ENCODE measurements at places on chromosomes 7 and 10.

- no peak for DNase-seq
Observed at GRCh38 chr7:92848851-92849250, 12.5 kb upstream of the CDK6 start.

GRCh38 chr10:100318207-100318606 lies 11.8 kb downstream of the PKD2L1 start:
- DNase-seq: no peak

DNA sequence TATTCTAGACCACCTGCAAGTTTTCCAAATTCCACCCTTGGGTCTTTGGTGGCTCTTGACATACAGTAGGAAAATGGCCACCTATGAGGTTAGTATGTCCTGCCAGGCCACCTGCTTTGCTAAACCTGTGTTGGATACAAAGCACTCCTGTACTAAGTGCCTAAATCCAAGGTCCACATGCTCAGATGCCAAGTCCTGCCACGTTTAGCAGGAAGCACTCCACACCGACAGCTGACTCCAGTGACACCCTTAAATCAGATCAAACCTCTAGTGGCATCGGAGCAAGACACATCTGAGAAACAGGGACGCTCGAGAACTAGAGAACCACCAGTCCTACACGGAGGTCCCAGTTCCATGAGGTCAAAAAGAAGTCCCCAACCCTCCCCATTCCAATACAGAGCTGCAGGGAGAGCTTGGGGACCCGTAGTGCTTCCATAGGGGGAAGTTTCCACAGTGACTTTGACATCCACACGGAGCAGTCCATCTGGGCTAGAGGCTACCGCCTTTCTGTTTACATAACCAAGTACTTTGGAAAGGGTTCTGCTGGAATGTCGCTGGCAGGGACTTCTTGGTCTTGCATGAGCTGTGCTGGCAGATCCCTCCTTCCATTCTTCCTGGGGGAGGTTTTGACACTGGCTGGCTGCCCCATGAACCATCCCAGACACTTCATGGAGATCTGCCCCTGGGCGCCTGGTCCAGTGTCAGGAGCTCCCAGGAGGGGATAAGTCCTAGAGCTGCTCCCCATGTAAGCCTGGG lies 290.6 kb downstream of the PRPF18 start:
- DNase-seq: no peak

- no peak for DNase-seq
Observed at GRCh38 chr7:84363741-84364140, 169.2 kb upstream of the SEMA3A start.

DNA sequence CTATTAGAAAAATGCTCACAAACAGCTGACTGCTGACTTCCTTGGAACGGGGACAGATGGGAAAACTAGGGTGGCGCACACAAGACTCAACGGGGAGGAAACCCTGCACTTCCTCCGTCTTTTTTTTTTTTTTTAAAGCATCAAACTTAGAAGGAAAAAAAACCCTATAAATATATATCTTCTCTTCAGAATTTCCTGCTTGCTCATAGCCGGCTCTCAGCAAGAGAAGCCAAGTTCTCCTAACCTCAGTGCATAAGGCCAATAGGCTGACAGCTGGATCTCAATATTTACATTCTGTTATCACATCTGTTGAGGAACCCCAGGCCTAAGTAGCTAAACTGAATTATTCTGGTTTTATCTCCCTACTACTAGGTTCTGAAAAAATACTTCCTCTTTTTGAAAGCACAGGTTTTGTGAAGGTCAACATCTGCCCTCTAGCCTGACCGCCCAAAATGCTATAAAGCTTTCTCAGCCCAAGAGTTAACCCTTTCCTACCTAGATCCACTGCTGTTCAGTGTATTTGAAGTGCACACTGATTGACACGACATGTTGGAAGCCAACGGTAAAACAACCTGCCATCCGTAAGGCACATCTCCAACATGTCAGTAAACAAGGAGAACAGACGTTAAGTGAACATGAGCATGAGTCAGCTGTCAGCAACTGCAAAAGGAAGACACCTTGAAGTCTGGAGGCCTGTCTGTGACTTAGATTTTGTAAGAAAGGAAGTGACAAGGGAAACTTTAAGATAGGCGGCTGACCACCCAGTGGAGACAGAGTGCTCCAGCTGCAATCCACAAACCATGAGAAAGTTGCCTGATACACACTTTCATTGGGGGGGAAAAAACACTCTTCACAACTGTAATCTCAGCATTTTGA lies 83.8 kb downstream of the EBLN1 start:
- DNase-seq: peak; percentile 11

DNA sequence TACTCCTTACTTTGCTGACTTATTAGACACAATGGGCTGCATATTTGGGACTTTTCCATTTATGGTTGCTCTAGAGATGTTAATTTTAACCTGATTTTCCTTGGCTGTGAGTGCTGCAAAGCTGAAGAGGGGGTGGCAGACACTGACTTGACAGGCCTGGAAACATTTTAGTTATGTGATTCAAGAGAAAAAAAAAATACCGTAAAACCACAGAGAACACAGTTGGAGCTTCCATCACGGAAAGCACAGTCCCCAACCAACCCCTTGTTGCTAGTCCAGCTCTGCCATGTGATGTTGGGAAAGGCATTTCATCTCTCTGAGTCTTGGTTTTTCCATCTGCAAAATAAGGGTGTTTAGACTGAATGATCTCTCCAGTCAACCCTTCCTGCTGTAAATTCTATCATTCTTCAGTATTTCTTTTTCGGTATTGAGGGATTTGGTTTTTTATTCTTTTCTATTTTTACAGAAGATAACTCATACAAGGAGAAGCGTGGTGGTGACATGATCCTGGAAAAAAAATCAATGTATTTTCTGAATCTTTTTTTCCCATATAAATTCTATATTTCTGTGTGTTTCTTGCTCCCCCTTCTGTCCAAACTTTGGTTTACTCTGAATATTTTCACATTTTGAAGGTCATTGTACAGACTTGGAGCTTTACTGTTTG lies 246.1 kb downstream of the REEP3 start:
- no peak for DNase-seq

DNA sequence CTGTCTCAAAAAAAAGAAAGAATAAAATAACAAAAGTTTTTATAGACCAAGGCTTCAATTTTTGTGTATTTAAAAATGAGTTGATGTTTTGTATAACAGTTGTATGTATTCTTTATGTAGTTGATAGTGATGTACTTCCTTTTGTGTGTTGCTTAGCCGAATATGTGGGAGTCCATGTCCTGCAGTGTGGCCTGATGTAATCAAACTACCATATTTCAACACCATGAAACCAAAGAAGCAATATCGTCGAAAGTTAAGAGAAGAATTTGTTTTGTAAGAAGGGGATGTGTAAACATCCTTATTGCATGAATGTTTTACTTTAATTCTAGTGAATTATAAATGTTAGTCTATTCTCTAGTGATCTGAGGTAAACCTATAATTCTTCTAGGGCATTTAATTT lies 56.6 kb downstream of the MPLKIP start:
- DNase-seq: peak; percentile 57

- DNase-seq: no peak
Observed at GRCh38 chr7:144830811-144831210, 5.0 kb downstream of the TPK1 start.

DNA sequence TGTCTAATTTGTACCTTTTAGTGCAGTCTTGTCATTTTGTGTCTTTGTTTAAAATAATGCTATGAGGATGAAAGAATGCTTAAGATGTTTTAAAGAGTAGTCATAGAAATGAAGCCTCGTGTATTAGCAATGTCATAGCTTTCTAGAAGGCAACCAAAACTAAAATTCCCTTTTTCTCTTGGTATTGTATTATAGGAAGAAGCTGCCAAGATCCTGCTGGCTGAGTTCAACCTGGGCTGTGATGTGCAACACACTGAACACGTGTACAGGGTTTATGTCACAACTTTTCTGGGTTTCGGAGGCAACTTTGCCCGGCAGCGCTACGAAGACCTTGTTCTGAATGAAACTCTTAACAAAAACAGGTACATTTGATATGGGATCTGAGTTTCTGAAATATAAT lies 36.2 kb downstream of the COX15 start:
- no peak for DNase-seq

- no peak for DNase-seq
Observed at GRCh38 chr10:132644527-132645246, 107.1 kb downstream of the INPP5A start.

DNA sequence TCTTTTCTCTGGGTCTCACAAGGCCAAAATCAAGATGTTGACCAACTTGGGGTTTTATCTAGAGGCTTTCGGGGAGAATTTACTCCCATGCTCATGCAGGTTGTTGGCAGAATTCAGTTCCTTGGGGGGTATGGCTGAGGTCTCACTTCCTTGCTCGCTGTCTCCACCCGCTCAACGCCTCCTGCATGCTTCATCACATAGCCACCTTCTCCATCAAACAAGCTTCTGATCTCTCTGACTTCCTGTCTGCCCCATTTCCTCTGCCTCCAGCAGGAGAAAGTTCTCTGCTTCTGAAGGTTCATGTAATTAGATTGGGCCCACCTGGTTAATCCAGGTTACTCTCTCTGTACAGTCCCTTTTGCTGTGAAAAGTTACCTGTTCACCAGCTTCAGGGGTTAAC lies 179.1 kb upstream of the FZD1 start:
- no peak for DNase-seq

DNA sequence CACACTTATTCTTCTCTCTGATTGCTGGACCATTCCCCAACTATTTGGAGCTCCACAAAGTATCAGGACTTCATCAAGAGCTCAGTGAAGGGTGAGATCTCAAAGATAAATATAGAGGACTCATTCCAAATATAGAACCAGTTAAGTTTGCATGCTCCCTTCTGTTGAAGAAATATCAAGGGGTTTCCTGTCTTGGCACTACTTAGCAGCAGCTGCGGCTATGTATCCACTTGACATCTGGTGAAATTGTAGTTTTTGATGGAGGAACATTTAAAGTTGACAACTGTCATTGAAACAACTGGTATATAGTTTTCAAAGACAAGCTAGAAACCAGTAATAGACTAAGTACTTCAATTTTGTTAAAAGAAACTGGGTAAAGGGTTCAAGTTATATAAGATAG lies 1.0 kb upstream of the SPAG6 start:
- no peak for DNase-seq

- DNase-seq: no peak
Observed at GRCh38 chr7:25050223-25050622, 70.2 kb upstream of the OSBPL3 start.

- no peak for DNase-seq
Observed at GRCh38 chr10:132178672-132179545, 7.8 kb upstream of the DPYSL4 start.

- no peak for DNase-seq
Observed at GRCh38 chr7:86950360-86950759, 109.1 kb downstream of the ELAPOR2 start.

GRCh38 chr10:1174022-1174421 lies 117.8 kb downstream of the WDR37 start:
- no peak for DNase-seq

- DNase-seq: no peak
Observed at GRCh38 chr7:122675011-122675410, 23.9 kb downstream of the RNF133 start.

GRCh38 chr10:109914966-109915365 lies 8.3 kb downstream of the XPNPEP1 start:
- DNase-seq: peak; percentile 89

GRCh38 chr7:103810112-103810744 lies 179.2 kb downstream of the RELN start:
- no peak for DNase-seq

DNA sequence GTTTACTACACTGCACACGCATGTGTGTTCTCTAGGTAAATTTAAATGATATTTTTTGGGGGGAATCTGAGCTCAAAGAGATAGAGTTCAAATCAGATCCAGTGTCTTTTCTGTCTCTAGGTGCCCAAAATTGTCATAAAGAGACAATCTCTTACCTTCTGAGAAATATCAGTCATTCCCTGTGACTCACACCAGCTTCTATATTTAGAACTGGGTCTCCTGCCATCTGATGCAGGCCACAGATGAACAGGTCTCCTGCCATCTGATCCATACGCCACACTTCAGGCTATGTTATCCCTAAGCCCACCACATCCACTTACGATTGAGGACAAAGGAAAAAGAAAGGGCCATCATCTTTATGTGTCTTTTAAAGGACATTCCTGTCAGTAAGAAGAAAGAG lies 136.3 kb upstream of the LAMB4 start:
- DNase-seq: no peak

DNA sequence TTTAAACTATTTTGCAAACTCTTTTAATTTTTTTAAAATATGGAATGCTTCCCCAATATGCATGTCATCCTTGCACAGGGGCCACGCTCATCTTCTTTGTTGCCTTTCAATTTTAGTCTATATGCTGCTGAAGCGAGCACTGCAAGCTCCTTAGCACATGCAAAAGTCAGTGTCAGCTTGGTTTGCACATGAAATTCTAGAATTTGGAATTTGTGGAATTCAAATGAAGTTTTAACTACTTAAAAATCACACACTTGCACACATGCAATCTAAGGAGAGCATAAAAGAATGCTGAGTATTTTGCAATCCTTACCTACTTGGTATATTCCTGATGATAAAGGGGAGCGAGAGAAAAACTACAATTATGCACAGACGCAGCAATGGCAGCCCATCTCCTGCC lies 78.3 kb upstream of the ATP6V0A4 start:
- DNase-seq: no peak

- no peak for DNase-seq
Observed at GRCh38 chr7:8783229-8783628, 349.8 kb downstream of the NXPH1 start.

DNA sequence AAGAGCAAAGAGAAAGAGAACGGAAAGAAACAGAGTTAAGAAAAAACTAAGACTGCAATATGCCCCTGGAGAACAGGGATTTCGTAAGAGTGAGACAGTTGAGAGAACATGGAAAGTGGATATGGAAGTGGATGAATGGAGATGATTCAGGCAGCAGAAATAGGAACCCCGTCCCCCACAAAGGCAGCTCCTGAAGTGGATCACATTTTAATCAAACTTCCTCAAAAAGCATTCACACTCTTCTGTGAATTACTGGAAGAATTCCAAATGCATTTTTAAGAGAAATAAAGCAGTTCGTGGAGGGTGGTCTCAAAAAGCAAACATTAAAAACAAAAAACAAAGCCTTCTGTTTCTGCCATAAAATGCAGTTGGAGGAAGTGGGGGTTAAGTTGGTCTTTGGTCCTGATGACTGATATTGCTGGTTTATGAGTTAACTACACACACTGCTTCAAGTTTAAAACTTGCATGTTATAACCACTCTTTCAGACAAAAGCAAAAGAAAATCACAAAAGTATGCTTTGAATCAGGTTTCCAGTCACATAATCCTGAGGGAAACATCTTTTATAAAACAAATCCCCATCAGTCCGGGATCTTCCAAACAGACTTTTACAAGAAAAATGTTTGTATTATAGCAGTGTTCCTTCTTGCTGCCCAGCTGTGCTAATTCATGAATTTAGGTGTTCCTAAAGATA lies 214.3 kb downstream of the FANK1 start:
- DNase-seq: peak; percentile 70

DNA sequence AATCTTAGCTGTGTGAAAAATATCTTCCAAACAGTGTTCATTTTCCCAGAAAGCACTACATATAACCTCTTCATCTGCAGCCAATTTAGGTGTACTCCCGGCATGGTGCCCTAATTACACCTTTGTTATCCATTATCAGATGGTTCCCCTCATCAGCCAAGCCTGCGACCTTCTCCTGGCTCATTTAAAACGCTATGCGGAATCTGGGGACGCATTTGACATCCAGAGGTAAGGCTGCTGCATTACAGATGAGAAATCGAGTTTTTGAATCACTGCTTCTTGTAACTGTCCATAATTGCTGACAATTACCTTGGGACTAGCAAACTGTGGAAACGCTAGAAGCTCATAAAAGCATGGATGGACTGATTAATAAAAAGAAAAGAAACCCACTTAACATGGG lies 109.5 kb downstream of the PARP12 start:
- no peak for DNase-seq

GRCh38 chr7:132321387-132321786 lies 254.9 kb downstream of the PLXNA4 start:
- DNase-seq: no peak

All from CD14-positive monocyte (primary cell).